LoVo (cell line): ENCODE measurements at places on chromosomes 2 and 18.

DNA sequence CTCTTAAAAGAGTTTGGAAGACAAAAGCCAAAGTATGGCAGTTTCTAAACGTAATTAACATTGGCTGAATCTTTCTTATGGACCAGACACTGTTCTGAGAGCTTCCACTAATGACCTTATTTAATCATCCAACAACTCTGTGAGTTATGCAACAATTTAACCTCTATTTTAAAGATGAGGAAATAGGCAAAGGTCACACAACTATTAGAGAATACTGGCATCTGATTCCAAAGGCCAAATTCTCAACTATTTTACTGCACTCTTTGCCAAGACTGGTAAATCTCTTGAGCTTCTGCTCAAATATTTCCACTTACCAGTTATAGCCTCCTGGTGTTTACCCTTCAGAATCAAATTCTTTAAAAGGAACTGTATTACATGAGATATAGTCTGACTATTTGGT, 42.1 kb upstream of the ERMN start:
- DNase-seq = no peak

DNA sequence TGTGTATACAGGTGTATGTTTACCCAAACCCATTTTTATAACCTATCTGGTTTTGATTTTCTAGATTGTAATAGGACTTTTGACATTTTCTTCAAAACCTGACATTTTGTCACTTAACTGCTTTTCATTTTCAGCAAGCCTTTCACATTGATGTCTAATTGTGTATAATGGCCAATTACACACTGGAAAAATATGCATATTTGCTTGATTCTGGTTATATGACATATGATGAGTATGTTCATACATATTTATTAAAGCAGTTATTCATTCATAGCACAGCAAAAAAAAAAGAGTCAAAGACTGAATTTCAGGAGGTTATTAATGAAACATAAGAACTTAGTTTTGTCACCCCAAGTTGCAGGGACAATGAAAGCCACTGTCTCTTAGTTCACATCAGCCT, 307.7 kb upstream of the TNP1 start:
- DNase-seq = no peak

- DNase-seq = no peak
Observed at GRCh38 chr18:70135604-70136003, 69.9 kb downstream of the RTTN start.

GRCh38 chr2:184730288-184730687, 132.0 kb downstream of the ZNF804A start:
- DNase-seq = no peak

DNA sequence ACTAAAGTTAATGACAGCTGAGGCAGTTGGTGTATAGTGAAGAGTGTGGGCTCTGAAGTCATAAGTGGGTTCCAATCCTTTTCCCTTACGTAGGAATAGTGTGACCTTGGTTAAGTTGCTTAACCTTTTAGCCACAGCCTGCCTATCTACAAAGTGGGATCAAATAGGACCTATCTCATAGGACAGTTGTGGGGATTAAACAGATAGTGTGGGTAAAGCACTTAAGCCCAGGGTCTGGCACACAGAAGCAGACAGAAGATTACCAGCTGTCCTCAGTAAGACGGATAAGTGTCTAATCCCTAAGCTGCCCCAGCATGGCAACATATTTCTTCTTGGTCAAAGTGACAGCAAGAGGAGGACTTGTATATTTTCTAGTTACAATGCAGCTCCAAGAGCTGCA, 28.2 kb downstream of the UBE2F start:
- no peak for DNase-seq

DNA sequence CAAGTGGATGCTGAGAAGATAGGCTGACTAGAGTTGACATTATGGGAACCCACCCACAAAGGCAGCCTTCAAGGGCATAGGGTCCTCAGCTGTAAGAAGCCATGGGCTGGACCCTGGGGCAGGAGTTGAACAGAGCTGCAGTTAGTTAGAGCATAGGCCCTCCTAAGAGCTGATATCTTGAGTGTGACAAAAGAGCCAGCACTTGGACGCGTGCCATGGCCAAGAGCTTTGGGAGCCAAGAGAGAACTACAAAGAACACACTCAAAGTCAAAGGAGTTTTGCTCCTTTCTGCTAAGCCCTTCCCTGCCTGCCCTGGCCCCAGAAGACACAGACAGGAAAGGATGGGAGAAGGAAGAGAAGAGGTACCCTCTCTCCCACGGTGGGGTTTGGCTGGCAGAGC, 29.9 kb upstream of the AGAP1 start:
- no peak for DNase-seq

DNA sequence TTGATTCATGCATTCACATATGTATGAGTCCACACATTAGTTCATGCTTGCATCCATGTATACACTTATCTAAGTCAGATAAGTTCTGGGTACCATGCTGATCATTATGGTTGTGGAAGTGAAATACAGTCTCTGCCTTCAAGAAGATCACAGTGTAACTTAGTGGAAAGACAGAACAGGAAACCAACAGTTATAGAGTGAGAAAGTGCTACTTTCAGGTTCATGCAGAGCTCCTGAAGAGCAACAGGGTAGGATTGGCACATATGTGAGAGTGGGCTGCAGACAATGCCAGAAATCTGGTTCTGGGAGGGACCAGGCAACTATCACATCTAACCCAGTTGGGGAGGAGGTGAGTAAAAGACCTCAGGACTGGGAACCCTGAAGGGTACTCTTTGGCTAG, 35.4 kb upstream of the PGAP1 start:
- no peak for DNase-seq

DNA sequence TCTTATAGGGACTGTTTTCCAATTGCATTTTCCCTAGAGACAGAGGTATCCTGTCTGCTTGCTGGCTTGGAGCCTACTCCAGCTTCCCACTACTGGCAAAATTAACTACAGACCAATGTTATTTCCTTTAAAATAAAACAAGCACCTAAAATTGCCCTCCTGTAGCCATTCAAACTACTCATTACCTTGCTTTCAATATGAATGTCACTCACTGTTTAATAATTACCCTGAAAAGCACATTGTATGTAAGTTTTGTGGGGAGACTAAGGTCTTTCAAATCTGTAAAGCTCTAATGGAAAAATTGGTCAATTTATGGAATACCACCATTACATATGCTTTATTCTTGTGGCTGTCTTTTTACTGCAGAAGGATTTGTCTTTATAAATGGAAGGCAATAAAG, 87.3 kb downstream of the DOCK10 start:
- DNase-seq = no peak

DNA sequence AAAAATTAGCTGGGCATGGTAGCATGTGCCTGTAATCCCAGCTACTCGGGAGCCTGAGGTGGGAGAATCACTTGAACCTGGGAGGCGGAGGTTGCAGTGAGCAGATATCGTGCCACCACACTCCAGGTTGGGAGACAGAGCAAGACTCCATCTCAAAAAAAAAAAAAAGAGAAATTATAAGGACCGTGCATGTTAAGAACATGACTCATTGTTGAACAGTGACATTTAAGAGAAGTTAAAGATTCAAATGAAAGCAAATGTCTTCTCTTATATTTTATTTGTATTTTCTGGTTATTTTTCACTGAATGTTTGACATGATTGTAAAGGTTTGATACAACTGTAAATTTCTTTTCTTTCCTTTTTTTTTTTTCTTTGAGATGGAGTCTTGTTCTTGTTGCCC, 69.6 kb downstream of the APLF start:
- no peak for DNase-seq

- no peak for DNase-seq
Observed at GRCh38 chr2:136874258-136874657, 108.9 kb downstream of the THSD7B start.

DNA sequence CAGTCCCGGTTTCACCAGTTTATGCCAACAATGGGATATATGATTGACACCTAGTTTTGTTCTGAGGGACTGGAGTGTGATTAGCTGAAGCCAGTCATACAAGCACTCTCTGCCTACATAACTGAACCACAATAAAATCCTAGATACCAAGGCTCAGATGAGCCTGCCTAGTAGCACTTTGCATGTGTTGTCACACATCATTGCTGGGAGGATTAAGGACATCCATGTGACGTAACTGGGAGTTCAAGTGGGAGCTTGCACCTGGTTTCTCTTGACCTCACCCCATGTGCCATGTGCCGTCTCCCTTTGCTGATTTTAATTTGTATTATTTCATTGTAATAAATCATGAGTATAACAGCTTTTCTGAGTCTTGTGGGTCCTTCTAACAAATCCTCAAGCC, 90.3 kb downstream of the TMEM163 start:
- no peak for DNase-seq

DNA sequence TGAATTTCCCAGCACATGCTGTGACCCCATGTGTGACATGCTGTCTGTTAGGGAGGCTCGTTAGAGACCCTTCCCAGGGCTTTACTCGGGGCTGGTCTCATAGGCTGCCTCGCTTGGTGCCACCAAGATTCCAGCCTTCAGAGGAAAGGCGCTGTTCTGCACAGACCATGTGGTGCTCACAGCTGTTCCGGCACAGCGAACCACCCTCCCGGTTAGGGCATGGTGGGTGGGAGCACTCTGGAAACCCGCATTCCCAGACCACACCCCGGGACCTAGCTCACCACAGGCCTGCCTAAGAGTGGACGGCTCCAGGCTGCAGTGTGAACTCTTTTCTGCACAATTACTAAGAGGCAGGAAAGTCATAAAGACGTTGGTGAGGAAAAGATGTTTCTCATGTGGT, 112.0 kb downstream of the MBP start:
- DNase-seq = no peak

DNA sequence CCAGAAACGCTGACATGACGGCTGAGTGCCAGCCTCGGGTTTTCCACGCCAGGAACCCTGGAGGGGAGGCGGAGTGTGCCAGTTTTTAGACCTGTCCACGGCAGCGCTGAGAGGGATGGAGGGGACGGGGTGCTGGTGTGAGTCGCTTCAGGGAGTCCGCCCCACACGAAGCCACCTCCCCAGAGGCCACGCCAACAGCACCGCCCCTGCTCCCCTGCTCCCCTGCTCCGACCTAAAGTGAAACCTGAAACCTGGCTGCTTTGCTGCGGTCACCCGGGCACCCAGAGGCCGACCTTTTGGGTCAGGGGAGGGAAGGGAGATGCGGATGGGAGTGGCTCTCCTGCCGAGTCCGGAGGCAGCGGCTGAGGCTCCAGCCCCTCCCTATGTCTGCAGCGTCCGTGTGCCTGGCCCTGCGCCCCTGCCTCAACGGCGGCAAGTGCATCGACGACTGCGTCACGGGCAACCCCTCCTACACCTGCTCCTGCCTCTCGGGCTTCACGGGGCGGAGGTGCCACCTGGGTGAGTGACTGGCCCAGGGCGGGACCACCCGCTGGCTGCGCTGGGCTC, 38.1 kb downstream of the SNED1 start:
- DNase-seq = peak; percentile 45

DNA sequence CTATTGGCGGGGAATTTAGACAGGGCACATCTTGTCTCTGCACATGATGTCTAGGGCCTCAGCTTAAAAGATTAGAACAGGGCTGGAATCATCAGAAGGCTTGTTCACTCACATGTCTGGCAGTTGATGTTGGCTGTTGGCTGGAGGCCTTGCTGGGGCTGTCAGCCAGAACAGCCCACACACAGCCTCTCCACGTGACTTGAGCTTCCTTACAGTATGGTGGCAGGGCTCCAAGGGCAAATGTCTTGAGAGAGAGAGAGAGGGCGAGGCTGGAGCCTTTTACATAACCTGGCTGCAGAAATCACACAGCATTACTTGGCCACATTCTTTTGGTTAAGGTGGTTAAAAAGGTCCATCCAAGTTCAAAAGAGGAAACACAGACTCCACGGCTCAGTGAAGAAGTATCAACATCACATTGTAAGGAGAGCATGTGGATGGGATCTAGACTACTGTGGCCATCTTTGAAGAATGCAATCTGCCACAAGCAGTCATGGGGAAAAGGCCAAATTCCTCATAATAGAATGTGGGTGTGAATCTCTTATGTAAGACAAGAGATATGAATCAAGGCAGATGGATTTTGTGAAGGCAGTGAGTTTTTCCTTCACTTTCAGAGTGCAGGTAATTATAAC, 30.4 kb downstream of the SRSF7 start:
- peak; percentile 64 for DNase-seq

DNA sequence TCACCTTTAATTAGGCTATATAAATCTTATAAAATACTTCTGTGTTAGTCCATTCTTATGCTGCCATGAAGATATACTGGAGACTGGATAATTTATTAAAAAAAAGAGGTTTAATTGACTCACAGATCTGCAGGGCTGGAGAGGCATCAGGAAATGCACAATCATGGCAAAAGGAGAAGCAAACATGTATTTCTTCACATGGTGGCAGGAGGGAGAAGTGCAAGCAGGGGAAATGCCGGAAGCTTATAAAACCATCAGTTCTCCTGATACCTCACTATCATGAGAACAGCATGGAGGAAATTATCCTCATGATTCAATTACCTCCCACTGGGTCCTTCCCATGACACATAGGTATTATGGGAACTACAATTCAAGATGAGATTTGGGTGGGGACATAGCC, 504.4 kb downstream of the RIT2 start:
- no peak for DNase-seq

GRCh38 chr2:109528811-109529501, 84.8 kb downstream of the SEPTIN10 start:
- no peak for DNase-seq

DNA sequence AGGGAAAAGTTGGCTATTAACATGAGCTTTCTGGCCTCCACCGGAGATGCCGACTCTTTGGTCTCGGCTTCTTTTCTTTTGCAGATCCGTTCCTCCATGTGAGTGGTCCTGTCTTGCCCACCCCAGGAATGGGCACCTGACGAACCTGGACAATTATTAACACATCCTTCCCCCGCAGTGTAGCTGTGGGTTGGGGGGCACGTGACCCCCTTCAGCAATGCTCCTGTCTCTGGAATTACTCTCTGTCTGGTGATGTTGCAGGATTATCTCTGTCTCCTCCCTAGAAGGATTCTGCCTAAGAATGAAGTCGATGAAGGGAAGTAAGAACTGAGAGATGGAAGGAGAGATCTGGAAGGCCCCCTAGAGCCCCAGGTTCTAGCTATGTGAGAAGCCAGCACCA, 115.2 kb upstream of the NPAS2 start:
- DNase-seq = no peak

DNA sequence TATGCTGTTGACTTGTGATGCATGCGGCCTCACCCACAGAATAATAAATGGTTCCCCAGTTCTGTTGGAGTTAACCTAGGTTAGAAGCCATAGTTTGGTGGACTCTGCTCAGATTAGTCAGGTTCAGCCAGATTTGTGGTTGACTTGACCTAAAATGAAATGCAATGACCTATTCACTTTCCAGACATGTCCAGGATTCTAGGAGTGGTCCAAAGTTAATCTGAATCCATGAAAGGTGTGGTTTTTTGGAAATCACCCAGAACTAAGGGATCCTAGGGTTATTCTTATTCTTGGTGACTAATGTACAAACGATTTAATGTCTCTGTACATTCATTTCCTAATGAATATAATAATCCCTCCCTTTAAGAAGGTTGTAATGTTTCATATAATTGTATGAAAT, 88.9 kb upstream of the RBBP8 start:
- DNase-seq = peak; percentile 39

DNA sequence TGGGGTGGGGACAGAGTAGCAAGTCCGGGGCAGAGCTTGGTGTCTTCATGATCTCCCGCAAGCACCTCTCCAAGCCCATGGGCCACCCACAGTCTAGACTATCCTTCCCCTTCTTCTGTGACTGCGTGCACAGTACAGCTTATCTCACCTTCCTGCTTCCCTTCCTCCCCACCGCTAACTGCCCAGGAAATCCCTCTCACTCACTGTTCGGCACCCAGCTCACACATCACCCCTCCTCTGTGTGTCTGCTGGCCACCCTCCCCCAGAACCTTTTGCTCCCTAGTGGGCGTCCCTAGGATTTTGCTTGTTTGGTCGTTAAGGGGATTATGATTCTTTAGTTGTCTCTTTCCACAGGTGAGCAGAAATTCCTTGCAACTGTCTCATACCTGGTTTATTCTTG, 31.5 kb upstream of the SMAD7 start:
- DNase-seq = no peak

GRCh38 chr18:36672437-36673344, 156.1 kb downstream of the TPGS2 start:
- peak; percentile 5 for DNase-seq
